ENCODE measurements at places on chromosomes 1 and 21.

DNA sequence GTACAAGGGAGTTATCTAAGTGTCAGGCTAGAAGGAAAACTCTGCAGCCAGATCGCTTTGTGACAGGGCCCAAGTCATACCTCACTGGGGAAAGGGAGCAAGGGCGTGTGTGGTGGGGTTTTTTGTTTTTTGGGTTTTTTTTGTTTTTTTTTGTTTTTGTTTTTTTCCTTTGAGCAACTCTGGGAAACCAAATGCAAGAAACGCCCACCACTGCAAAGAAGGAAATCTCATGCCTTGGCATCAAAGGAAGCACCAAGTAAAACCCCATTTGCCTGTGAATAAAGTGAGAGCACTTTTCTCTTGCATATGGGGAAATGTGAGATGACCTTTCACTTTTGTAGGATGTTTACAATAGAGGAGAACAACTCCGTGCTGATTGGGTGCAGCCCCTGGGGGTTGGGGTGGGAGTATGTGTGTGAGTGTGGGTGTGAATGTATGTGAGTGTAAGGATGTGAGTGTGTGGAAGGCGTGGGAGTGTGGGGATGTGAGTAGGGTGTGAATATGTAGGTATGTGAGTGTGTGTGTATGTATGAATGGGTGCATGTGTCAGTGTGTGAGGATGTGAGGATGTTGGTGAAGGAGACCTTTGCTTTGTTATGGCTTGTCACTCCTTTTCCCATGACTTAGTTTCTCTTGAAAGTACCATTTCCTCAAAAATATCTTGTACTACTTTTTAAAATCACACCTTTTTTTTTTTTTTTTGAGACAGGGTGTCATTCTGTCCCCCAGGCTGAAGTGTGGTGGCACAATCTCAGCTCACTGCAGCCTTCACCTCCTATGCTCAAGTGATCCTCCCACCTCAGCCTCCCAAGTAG is 34.6 kb downstream of the IL12RB2 start:
- H3K36me3 ChIP-seq = peaks cover 43% of the 10 kb centered on the region
- H3K27me3 ChIP-seq = no peaks in the 10 kb centered on the region

DNA sequence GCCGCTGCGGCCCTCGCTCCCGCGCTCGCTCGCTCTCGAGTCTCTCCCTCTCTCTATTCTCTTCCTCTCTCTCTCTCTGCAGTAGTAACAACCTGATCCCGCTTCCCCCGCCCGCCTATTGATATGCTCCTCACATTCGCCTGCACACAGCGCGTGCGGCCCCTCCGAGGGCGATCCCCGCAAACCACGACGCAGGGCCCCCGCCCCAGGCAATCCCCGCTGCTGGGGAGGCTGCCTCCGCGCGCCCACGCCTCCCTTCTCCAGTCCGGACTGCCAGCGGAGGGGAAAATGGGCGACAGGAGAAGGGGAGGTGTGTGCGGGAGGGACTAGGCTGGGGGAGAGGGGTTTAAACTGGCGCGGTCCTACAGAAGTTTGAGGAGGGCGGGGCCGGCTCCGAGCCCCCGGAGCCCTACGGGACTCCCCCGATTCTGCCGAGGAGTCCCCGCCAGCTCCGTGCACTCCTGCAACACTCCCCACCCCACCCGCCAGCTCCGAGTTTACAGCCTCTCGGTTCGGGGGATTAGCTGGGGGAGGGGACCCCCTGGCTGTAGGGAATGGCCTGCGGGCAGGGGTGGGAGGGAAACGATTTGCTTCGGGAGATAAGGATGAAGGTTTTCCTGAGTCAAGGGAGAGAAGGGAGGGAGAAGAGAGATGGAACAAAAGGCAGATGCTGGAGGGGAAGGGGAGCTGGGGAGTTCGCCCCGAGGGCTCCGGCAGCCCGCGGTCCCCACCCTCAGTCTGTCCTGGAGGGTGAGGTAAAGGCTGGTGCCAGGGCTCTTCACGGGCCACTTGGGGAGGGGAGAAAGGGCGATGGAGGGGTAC is 66.6 kb downstream of the SYT2 start:
- no peak overlapping the region for H3K27ac ChIP-seq
- H3K4me1 ChIP-seq = peaks cover 5% of the 10 kb centered on the region
- H3K27me3 ChIP-seq = peaks cover 89% of the 10 kb centered on the region
- no peak overlapping the region for H3K4me3 ChIP-seq
- DNase-seq = no peak
- no peaks in the 10 kb centered on the region for H3K36me3 ChIP-seq

- H3K4me3 ChIP-seq = no peak overlapping the region
- H3K27ac ChIP-seq = no peak overlapping the region
- H3K36me3 ChIP-seq = peaks cover 34% of the 10 kb centered on the region
- DNase-seq = no peak
- no peaks in the 10 kb centered on the region for H3K27me3 ChIP-seq
Observed at GRCh38 chr1:37865348-37866120, 6.1 kb upstream of the MTF1 start.

DNA sequence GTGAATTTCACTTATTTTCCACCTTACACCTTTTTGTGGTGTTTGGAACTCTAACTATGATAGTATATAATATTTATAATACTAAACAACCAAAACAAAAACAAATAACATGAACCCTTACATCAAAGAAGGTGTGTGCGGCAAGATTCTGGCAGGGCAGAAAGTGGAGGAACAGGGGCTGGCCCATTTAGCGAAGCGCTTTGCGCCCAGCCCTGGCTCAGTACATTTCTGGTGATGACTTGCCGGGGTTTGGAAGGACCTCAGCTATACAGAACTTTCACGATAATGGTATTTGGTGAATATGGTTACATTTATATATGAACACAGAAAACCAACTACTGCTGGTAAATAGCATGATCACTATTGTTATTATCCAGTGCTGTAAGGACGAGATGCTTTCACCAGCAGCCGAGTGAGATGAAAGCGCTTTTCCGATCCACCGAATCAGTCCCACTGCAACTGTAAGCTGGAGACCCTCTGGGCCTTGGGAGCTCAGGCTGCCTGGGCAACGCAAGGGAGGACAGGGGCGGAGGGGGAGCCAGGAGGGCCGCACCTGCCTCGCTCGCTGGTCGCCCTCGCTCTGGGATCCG is 63.9 kb downstream of the CD247 start:
- H3K4me1 ChIP-seq = peaks cover 68% of the 10 kb centered on the region
- peak; percentile 47 for DNase-seq
- peak overlapping the region; percentile 77 for H3K4me3 ChIP-seq
- peak overlapping the region; percentile 87 for H3K27ac ChIP-seq

DNA sequence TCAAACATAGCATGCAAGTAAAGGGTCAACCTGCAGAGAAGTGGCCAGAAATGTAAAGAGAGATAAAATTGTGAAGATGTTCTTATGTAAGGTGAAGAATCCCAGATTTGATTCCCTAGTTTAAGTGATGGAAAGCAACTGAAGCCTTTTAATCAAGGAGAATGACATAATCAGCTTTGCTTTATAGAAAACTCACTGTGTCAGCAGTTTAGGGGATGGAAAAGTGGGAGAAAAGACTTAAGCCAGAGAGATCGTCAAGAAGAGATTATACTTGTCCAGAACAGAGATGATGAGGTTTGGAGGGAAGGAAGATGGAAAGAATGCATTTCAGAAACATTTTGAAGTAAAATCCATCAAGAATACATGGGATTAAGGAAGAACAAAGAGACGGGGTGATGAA is 275.3 kb upstream of the ST6GALNAC5 start:
- H3K27ac ChIP-seq = no peak overlapping the region
- H3K27me3 ChIP-seq = no peaks in the 10 kb centered on the region
- no peaks in the 10 kb centered on the region for H3K36me3 ChIP-seq
- H3K4me3 ChIP-seq = no peak overlapping the region
- no peak for DNase-seq

DNA sequence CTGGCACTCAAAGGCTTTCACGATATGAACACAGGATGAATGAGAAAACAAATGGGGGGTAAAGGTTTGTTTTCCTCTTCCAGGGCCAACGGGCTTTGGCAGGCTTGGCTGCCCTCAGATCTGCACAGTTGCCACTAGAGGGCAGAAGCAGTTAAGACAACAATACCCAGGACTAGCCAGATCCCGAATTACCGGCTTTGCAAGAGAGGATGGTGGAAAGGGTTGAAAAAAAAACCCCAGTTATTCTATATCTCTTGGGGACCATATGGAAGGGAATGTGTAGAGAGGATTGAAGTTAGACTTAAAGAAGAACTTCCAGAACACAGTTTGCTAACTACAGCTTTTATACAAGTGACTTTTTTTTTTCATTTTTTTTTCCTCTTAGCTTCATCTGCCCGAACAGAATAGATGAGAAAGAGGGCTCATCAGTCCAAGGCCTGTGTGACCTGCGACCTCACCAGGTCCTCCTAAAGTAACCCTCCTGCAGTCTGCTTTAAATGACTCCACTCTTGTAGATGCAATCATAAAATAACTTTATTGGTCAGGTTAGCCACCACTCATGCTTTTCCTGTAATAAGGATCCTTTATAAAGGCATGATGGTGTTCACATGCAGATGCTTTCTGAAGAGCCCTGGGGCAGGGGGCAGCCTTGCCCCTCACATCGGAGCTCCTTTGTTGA is 10.7 kb downstream of the FMOD start:
- H3K4me3 ChIP-seq = no peak overlapping the region
- H3K4me1 ChIP-seq = peaks cover 32% of the 10 kb centered on the region
- H3K27me3 ChIP-seq = peaks cover 27% of the 10 kb centered on the region

DNA sequence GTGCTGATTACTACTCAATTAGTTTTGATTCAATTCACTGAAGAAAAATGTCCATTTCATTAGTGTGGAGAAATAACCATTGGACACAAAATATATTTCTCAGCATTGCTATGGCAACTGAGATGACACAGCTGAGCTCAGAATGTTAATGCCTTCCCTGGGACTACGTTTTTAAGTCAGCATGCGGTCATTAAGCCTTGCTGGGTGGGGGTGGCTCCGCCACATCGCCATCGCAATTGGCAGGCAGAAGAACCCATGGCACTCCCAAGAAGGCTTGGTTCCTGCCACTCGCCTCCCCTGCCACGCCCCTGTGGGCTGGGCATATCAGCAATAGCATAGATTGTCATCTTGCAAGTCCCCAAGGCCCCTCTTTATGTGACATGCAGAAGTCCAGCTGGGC is 256.7 kb upstream of the CAMK1G start:
- no peak for DNase-seq
- no peaks in the 10 kb centered on the region for H3K4me1 ChIP-seq
- no peak overlapping the region for H3K4me3 ChIP-seq
- no peak overlapping the region for H3K27ac ChIP-seq
- peaks cover 2% of the 10 kb centered on the region for H3K27me3 ChIP-seq

DNA sequence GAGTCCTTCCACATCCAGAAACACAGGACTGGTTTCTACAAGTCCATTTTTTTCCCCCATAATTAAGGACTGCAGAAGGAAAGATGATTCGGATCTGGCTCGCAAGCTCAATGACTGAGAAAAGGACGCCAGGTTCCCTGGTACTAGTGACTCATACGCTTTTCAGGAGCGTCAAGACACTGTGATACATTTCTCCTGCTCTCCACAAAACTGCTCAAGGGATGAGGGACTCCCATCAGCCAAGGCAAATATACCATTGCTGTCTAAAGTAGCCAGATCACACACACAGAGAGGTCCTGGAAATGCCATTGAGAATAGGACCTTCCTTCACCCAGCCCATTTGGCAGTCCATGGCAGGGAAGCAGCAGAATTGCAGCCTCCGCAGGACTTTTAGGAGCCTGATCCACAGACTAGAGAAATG is 253.6 kb upstream of the IRF2BP2 start:
- no peaks in the 10 kb centered on the region for H3K27me3 ChIP-seq
- H3K4me3 ChIP-seq = no peak overlapping the region
- no peak for DNase-seq
- H3K36me3 ChIP-seq = peaks cover 3% of the 10 kb centered on the region
- H3K27ac ChIP-seq = no peak overlapping the region

GRCh38 chr1:219041141-219041540 is 132.5 kb upstream of the LYPLAL1 start:
- no peak for DNase-seq
- H3K4me1 ChIP-seq = no peaks in the 10 kb centered on the region
- H3K27ac ChIP-seq = no peak overlapping the region
- H3K36me3 ChIP-seq = no peaks in the 10 kb centered on the region

DNA sequence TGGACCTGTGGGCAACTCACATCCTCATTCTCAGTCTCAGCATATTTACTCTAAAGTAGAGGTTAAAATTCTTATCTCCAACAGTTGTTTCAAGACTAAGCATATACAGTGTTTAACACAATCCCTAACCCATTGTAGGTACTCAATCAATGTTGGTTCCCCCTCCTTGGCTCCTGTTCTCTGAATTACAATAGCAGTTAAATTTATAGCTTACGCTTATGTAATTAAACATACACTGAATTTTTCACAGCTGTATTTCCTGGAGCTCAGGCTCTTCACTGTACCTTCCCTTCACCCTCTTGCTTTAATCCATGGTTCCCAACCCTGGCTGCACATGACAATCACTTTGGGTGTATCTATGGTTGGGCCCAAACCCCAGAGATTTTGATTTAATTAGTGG is 89.4 kb downstream of the LPAR3 start:
- no peaks in the 10 kb centered on the region for H3K36me3 ChIP-seq
- peaks cover 5% of the 10 kb centered on the region for H3K27me3 ChIP-seq
- H3K4me1 ChIP-seq = peaks cover 5% of the 10 kb centered on the region
- no peak overlapping the region for H3K27ac ChIP-seq
- no peak overlapping the region for H3K4me3 ChIP-seq

- peaks cover 60% of the 10 kb centered on the region for H3K4me1 ChIP-seq
- peak overlapping the region; percentile 98 for H3K27ac ChIP-seq
- peaks cover 34% of the 10 kb centered on the region for H3K36me3 ChIP-seq
- H3K4me3 ChIP-seq = peak overlapping the region; percentile 89
Observed at GRCh38 chr21:34886240-34887104, 162.6 kb downstream of the RUNX1 start.

DNA sequence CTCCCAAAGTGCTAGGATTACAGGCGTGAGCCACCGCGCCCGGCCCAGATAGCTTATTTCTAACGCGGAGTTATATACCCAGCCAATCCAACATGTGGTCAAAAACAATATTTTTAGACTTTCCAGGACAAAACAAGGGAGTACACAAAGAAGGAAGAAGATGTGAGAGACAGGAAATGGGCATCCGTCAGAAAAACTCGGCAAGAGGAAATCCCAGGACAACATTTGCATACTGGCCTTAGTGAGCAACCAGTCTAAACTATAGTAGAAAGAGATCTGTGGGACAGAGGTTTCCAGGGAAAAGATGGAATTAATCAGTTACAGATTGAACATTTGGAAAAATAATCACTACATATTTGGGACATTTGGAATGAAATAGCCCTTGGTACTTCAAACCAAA is 11.4 kb downstream of the ARMH1 start:
- H3K27me3 ChIP-seq = no peaks in the 10 kb centered on the region
- H3K4me1 ChIP-seq = peaks cover 9% of the 10 kb centered on the region
- no peak overlapping the region for H3K4me3 ChIP-seq
- no peaks in the 10 kb centered on the region for H3K36me3 ChIP-seq
- H3K27ac ChIP-seq = no peak overlapping the region

- H3K36me3 ChIP-seq = peaks cover 13% of the 10 kb centered on the region
- H3K4me3 ChIP-seq = no peak overlapping the region
- DNase-seq = no peak
- no peak overlapping the region for H3K27ac ChIP-seq
Observed at GRCh38 chr1:180271272-180272255, 41.5 kb downstream of the LHX4 start.

- peaks cover 4% of the 10 kb centered on the region for H3K27me3 ChIP-seq
- no peak for DNase-seq
- no peak overlapping the region for H3K27ac ChIP-seq
Observed at GRCh38 chr1:244154508-244154871, 103.4 kb downstream of the ZBTB18 start.

All from activated CD4-positive, alpha-beta T cell treated with anti-CD3 and anti-CD28 coated beads, Interleukin-2, amount 10 ng/mL, durations not matched to agents 7 days and 5 days (primary cell).